ENCODE measurements at places on chromosomes 5 and 9.
A peak's percentile ranks its signal among the peaks of the same experiment; 100 is the strongest.

- no peak overlapping the region for H3K27ac ChIP-seq
- no peaks in the 10 kb centered on the region for H3K36me3 ChIP-seq
- peak; percentile 7 for DNase-seq
- H3K4me3 ChIP-seq = no peak overlapping the region
- H3K4me1 ChIP-seq = no peaks in the 10 kb centered on the region
Measured at GRCh38 chr5:90866333-90866732, 307.7 kb downstream of the ADGRV1 start.

DNA sequence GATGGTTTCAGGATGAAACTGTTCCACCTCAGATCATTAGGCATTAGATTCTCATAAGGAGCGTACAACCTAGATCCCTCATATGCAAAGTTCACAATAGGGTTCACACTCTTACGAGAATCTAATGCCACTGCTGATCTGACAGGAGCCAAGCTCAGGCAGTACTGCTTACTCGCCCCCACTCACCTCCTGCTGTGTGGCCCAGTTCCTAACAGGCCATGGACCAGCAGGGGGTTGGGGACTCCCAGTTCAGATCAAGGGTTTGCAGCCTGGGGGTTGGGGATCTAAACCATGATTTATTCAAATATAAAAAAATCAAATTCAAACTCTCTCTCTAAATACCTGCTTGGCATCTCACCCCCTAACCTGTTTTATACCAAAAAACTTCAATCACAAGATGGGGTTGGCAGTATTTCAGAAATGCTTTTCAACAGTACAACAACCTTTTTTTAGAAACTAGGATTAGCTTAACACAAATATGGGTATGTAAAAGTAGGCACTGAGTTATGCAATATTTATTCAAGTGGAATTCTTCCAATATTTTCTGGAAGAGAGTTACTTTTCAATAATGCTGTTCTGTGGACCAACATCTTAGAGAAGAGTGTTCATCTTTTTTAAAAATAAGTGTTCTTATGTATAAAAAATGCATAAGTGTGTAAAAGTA is 30.1 kb upstream of the SLC12A2 start:
- H3K4me1 ChIP-seq = peaks cover 3% of the 10 kb centered on the region
- DNase-seq = no peak
- no peak overlapping the region for H3K4me3 ChIP-seq
- H3K27me3 ChIP-seq = no peaks in the 10 kb centered on the region

DNA sequence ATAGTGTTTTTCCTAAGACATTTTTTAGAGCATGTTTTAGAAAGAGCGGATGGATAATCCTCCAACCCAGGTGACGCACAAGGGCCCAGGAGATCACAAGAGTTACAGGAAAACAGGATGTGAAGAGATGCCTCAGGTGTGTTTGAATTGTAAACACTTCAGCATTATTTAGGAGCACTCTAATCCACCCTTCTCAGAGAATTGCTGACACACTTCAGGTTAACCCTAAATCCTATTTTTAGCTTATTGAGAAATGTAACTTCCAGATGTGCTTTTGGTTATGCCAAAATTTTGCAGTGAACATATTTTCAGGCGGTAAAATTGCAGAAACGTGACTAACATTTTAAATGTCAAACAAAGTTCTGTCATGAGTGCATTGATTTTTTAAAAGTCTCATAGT is 755.4 kb upstream of the CTNND2 start:
- H3K36me3 ChIP-seq = no peaks in the 10 kb centered on the region
- DNase-seq = no peak
- no peaks in the 10 kb centered on the region for H3K4me1 ChIP-seq
- H3K27ac ChIP-seq = no peak overlapping the region
- no peaks in the 10 kb centered on the region for H3K27me3 ChIP-seq

DNA sequence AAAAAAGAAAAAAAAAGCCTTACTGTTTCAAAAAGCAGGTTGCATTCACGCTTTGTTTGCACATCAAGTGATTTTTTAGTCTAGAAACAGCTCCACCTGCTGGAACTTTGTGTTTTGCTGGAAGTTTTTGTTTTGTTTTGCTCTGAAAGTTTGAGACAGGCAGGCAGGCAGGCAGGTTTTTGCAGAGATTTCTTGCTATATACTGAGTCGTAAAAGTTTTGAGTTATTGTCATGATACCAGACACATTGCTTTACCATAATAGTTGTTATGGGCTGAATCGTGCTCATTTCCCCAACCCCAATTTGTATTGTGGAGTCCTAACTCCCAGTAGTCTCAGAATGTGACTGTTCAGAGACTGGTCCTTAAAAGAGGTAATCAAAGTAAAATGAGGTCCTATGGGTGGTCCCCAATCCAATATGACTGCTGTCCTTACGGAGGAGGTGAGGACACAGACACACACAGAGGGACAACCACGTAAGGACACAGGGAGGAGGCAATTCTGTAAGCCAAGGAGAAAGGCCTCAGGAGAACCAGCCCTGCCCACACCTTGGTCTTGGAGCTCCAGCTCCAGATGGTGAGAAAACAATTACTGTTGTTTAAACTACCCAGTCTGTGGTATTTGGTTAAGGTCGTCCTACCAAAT is 20.9 kb downstream of the OR2Y1 start:
- H3K36me3 ChIP-seq = no peaks in the 10 kb centered on the region
- H3K4me1 ChIP-seq = no peaks in the 10 kb centered on the region
- H3K27ac ChIP-seq = no peak overlapping the region

DNA sequence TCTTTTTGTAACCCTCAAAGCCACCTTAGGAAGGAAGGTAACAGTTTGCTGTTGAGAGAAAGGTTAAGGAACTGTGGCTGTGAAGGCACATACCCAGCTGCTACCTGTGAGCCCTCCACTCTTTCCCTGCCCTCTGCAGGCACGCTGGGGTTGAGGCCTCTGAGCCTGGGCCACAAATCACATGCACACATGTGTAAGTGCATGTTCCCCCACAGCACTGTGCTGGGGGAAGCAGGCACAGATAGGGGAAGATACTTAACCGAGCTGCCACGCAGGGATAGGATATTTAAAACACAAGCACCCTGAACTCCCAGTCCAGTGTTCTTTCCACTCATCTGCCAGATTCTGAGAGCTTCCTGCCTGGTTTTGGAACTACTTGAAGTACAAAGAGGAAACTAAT is 18.1 kb downstream of the LARP1 start:
- no peak for DNase-seq
- H3K4me1 ChIP-seq = peaks cover 53% of the 10 kb centered on the region
- H3K4me3 ChIP-seq = no peak overlapping the region
- no peaks in the 10 kb centered on the region for H3K27me3 ChIP-seq

- no peak for DNase-seq
- no peaks in the 10 kb centered on the region for H3K36me3 ChIP-seq
- no peaks in the 10 kb centered on the region for H3K4me1 ChIP-seq
- H3K27ac ChIP-seq = no peak overlapping the region
Measured at GRCh38 chr5:83434946-83435345, 36.6 kb upstream of the VCAN start.

GRCh38 chr9:117622347-117622746 is 81.9 kb upstream of the TLR4 start:
- H3K27ac ChIP-seq = no peak overlapping the region
- H3K4me3 ChIP-seq = no peak overlapping the region
- peaks cover 1% of the 10 kb centered on the region for H3K27me3 ChIP-seq
- H3K4me1 ChIP-seq = no peaks in the 10 kb centered on the region
- no peak for DNase-seq

DNA sequence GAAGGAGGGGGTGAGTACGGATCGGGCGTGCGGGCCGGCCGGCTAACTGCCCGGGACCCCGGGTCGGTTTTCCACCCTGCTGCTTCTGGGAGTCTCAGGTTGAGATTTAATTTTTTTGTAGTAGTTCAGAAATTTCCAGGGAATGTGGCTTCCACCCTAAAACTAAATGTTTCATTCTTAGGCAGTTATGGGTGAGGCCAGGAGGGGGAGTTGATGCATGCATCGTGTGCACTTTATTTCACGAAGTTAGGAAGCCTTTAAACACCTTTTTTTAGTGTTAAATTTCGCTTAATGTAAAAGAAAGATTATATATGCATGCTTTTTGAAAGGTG is 905 bp downstream of the CDK9 start:
- peak overlapping the region; percentile 89 for H3K4me3 ChIP-seq
- H3K27me3 ChIP-seq = no peaks in the 10 kb centered on the region
- peak overlapping the region; percentile 55 for H3K27ac ChIP-seq
- no peak for DNase-seq
- H3K36me3 ChIP-seq = peaks cover 24% of the 10 kb centered on the region

DNA sequence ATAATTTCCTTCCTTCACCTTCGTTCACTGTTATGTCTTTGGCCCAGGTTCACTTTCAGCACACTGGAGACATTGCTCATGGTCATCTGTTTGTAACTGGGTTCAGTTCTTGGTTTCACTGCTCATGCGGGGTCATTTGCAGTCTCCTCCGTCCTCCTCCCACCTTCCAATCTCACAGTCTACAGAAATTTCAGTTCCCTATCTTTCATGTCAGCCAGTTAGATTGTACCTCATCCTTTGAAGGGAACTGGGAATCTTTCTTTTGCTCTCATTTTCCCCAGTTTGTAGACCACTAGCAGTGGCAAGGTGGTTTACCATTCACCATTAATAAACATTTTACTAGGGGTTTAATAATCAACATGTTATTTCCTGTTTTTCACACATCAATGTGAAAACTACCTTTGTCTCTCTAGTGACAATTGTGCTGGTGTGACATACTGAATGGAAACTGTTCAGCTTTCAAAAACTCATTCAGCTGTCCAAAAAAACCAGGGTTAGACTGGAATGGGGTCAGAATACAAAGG is 100.9 kb upstream of the IL6ST start:
- H3K4me1 ChIP-seq = peaks cover 6% of the 10 kb centered on the region
- no peak for DNase-seq
- no peak overlapping the region for H3K4me3 ChIP-seq
- no peak overlapping the region for H3K27ac ChIP-seq
- no peaks in the 10 kb centered on the region for H3K36me3 ChIP-seq

DNA sequence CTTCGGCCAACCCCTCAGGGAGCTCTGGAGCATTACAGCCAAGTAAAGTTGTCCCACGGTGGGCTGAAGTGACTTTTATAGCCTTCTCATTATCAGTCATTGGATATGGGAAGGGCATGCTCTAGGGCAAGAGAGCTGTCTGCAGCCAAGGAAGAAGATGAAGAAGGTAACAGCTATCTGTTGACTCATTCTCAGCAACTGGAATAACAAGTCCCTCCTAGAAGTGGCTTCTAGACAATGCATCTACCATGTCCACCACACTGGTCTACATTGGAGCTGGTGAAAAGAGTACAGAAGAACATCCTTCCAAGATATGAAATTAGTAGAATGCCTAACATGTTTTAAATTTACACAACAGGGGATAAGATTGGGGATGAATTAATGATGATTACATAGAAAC is 524.2 kb downstream of the ACTL7B start:
- no peaks in the 10 kb centered on the region for H3K4me1 ChIP-seq
- H3K4me3 ChIP-seq = no peak overlapping the region
- peaks cover 2% of the 10 kb centered on the region for H3K27me3 ChIP-seq
- no peak for DNase-seq

DNA sequence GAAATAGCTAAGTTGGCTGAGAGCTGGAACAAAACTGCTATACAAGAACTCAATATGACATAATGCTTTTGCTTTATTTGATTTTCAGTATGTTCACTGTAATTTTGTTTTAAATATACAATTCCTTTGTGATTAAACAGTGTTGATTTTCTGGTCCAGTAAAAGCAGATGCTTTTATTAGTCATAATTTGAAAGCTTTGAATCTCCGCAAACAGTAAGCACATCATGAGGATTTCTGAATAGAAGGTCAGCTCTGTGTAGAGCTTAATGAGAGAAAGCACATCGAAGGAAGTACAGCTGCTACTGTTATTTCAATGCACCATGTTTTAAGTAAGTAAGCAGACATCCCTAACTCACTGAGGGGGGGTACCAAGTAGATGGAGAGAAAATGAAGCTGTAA is 701.3 kb upstream of the ACO1 start:
- H3K27me3 ChIP-seq = no peaks in the 10 kb centered on the region
- no peaks in the 10 kb centered on the region for H3K36me3 ChIP-seq
- H3K4me3 ChIP-seq = no peak overlapping the region
- no peaks in the 10 kb centered on the region for H3K4me1 ChIP-seq
- H3K27ac ChIP-seq = no peak overlapping the region

GRCh38 chr9:124399323-124399967 is 15.8 kb downstream of the PSMB7 start:
- peaks cover 10% of the 10 kb centered on the region for H3K4me1 ChIP-seq
- no peak for DNase-seq
- no peak overlapping the region for H3K4me3 ChIP-seq
- peaks cover 20% of the 10 kb centered on the region for H3K36me3 ChIP-seq
- H3K27me3 ChIP-seq = no peaks in the 10 kb centered on the region

DNA sequence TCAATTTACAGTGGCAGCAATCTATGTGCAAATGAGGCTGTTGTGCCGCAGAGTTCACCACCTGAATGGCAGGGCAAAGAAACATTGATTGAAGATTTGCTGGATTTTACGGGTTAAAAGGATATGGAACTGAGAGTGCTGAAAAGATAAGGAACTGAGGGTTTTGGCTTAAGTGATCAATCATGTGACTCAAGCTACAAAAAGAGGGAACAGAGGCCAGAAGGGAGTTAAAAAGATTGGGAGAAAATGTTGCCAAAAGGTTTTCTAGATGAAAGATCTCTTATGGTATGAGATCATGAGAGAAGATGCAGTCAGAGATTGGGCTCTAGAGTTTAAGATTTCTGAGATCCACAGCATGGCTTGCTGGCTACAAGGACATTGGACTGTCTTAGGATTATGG is 7.9 kb upstream of the RIMOC1 start:
- no peaks in the 10 kb centered on the region for H3K36me3 ChIP-seq
- peaks cover 3% of the 10 kb centered on the region for H3K4me1 ChIP-seq
- no peak overlapping the region for H3K4me3 ChIP-seq
- H3K27ac ChIP-seq = no peak overlapping the region
- no peak for DNase-seq
- H3K27me3 ChIP-seq = peaks cover 7% of the 10 kb centered on the region

DNA sequence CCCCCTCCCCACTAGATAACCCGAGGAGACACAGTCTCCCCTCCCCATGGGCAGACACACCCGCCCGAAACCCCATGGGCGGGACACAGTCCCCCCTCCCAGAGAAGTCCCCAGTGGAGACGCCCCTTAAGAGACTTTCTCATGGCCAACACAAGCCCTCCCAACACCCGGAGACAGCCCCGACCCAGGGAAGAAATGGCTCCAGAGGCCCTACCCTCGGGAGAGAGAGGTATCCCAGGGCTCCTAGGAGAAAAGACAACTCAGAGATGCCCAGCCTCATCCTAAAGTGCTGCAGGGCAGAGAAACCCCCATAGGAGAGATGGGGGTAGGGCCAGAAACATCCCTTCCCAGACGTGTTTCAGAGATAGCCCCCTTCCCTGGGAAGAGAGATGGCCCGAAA is 27.4 kb downstream of the PCDH1 start:
- H3K36me3 ChIP-seq = no peaks in the 10 kb centered on the region
- DNase-seq = no peak
- H3K4me1 ChIP-seq = peaks cover 12% of the 10 kb centered on the region
- H3K27me3 ChIP-seq = peaks cover 5% of the 10 kb centered on the region
- no peak overlapping the region for H3K27ac ChIP-seq

- H3K27ac ChIP-seq = no peak overlapping the region
- no peak overlapping the region for H3K4me3 ChIP-seq
- no peaks in the 10 kb centered on the region for H3K4me1 ChIP-seq
- DNase-seq = no peak
Measured at GRCh38 chr9:88658311-88658822, 123.4 kb downstream of the NXNL2 start.

GRCh38 chr5:97243353-97243752 is 60.3 kb upstream of the RIOK2 start:
- H3K27me3 ChIP-seq = peaks cover 5% of the 10 kb centered on the region
- H3K4me1 ChIP-seq = no peaks in the 10 kb centered on the region
- no peak for DNase-seq
- no peak overlapping the region for H3K27ac ChIP-seq
- no peak overlapping the region for H3K4me3 ChIP-seq
